ENCODE measurements at places on chromosomes 5 and 9.

DNA sequence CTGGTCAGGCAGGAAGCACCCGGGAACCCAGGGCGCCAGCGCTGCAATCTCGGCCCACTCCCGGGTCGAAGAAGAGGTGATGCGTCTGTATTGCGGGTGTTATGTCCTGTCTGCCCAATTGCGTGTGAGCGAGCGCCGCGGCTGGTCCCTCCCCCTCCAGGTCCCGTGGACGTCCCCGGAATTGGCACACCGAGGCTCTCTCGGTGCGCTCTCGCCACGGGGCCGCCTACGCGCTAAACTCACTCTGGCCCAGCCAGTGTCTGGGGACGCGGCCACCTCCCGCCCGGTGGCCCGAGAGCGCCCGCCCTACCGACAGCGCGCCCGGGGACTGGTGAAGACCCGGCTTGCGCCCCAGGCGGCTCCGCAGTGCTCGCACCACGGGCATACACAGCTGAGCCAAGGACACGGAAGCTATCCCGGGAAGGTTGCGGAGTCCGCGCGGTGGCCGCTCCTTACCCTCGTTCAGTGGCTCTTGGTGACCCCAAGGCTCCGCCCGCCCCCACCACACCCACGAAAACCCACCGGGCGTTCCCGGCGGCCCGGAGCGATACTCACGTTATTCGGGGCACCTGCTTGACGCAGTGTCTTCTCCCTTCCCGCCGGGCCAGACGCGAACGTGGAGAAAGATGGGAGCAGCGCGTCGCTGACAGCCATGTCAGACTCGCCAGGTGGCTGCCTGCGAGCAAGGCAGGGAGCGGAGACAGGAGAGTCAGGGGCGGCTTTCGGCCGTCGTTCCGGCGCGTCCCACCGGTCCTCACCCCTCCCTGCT, 1.0 kb downstream of the KLF4 start:
- peak; percentile 23 for DNase-seq

DNA sequence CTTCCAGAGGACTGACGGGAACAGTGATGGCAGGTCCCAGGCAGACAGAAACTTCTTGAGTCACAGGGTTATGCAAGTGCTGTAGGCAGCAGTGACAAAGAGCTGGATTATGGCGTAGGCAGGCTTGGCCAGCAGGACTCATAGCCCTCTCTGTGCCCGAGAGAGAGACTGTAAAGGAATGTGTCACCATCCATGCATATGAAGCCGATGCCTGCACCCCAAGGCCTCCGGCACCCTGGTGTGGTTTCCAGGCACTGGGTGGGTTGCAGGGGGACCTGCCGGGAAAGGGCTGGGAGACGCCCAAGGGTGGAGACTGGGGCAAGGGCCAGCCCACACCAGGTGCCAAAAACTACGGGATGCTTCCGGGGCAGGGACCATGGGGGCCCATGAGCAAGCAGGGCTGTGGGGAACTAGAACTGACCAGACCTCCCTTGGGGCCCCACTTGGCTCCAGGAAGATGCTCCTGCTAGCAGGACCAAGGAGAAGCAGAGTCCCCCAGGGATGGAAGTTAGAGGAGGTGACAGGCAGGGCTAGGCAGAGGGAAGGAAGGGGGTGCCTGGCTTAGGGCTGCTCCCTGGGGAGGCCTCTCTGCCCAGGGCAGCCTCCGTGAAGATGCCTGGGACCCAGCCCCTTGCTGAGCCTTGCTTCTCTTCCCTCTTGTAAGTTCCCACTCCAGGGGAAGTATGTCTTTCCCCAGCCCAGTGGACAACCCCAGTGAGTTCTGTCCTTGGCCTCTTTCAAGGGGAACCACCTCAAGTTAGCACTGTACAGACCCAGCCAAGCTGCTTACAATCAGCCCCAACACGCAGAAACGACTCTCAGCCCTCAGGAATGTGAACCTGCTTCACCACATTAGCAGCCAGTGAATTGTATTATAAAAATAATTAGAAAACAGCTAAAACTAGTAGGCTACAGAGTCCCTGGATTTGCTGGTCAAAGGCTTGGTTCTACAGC, 10.5 kb upstream of the IPPK start:
- no peak for DNase-seq

- no peak for DNase-seq
Measured at GRCh38 chr5:170636801-170637477, 133.1 kb downstream of the KCNIP1 start.

- DNase-seq: no peak
Measured at GRCh38 chr5:137315534-137316345, 183.4 kb downstream of the SPOCK1 start.

GRCh38 chr9:93343663-93344062, 107.8 kb upstream of the FAM120A start:
- DNase-seq: no peak

DNA sequence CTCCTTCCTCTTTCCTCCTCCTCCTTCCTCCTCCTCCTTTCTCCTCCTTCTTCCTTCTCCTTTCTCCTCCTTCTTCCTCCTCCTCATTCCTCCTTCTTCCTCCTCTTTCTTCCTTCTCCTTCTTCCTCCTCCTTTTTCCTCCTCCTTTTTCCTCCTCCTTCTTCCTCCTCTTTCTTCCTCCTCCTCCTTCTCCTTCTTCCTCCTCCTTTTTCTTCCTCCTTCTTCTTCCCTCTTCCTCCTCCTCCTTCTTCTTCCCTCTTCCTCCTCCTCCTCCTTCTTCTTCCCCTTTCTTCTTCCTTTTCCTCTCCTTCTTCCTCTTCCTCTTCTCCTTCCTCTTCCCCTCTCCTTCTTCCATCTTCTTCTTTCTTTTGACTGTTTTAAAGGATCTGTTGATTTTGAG, 538.8 kb downstream of the TMEM38B start:
- DNase-seq: no peak

DNA sequence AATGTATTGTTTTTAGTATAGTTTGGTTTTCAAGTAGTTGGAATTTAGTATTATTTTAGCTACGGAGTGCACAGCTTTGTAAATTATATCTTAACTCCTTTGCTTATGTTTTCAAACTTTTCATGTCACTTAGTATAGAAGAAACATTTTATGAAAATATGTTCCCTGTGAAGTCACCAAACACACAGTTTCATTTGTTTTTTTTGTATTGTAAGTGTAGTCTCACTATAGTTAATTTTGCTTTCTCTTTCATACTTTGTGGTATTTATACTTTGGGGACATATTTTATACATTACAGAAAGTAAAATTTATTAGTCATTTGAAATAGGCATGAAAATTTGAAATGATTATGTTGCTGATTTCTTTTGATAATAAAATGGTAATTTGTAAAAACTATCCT, 5.0 kb downstream of the CHSY3 start:
- no peak for DNase-seq

DNA sequence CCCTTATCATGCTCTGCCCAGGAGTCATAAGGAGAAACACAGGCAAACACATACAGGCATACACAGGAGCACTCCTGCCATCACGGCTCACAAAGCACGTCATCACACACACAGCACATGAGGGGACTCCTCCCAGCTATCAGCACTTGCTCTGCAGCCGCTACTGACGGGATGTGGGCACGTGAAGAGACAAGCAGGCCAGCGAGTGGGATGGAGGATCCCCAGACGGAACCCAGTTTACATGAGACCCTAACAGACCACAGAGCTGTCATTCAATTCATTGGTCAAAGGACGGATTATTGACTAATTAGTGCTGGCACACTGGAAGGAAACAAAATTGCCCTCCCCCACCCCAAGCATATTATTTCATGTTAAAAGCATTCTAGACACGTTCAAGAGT, 53.6 kb downstream of the SEMA4D start:
- DNase-seq: no peak

- DNase-seq: no peak
Measured at GRCh38 chr5:85500869-85501268, 1116.2 kb upstream of the EDIL3 start.

GRCh38 chr5:40503439-40503838, 176.3 kb upstream of the PTGER4 start:
- DNase-seq: no peak

DNA sequence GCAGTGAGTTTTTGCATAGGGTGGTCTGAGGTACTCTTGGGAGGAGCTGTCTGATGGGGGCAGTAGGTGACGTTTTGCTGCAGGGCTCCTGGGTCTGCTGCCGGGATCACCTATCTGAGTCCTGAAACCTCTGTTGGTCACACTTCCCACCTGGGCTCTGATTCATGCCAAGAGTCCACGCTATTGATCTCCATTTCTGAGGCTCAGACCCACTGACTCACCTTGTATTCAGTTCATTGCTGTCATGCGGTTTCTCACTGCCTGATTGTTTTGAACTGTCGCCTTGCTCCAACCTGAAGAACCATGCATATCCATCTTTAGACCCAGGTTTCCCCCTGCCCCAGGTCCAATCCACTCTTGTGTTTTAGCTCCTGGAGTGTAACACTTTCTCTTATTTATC, 101.3 kb downstream of the NPR3 start:
- no peak for DNase-seq

DNA sequence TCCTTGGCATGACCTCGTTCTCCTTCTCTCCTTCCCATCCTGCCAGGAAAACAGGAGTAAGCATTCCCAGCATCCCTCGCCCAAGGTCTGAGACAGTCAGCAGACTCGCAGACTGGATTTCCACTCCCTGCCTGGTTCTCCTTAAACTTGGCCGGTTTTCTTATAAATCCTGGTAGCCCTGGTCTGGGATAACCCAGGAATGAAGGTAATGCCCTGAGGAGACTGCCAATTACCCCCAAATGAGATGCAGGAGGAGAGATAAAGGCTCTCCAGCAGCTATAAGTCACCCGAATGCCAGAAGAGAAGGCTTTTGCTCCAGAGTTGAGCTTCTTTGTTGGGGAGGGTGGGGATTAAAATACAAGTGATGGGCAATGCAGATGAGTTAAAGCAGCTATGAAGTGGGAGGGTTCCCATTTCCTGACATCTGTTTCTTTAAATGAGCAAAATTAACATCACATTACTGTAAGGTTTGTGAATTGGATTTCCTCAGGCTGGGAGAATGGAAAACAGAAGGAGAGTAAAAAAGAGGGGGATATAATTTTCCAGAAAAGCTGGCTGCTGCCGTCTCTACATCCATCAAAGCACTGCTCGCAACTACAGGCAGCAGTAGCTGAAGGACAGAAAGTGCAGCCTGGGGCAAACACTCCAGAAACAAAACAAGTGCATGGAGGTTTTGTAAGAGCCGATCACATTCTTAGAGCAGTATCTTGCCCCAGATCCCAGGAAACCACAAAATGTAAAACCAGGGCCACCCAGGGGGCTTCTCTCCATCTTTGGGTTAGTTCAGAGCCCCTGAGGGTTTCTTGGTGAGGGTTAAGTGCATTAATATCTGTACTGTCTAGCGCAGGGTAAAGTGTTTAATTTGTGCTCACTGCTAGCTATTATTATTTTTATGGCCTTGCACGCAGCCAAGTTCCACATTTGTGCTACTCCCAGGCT, 177.6 kb upstream of the PANK3 start:
- no peak for DNase-seq

- peak; percentile 73 for DNase-seq
Measured at GRCh38 chr5:138032572-138033385, at the start of gene FAM13B. Gene FAM13B (minus strand): TSS chr5:138033079. CDS start chr5:138019111, 13,968 bp downstream.

GRCh38 chr5:32539981-32540845, 45.1 kb upstream of the SUB1 start:
- no peak for DNase-seq

DNA sequence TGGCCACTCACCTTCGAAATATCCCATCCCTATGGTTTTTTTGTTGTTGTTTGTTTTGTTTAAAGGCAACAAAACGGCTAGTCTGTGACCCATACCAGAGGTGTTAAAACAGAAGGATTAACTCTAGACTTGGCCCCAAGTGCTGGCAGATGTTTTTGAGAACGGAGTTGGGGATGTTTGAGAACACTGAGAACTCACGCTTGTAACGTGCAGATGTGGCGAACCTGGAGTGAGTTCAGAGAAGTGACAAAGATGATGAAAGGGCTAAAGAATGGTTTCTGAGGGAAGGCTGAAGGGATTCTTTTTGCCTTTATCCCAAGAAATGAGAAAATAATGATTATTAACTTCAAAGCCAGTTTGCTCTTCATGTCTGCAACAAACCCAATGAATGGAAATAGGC, 286.5 kb downstream of the ZNF608 start:
- no peak for DNase-seq

GRCh38 chr9:37999588-38000189, 69.3 kb downstream of the SHB start:
- DNase-seq: no peak

DNA sequence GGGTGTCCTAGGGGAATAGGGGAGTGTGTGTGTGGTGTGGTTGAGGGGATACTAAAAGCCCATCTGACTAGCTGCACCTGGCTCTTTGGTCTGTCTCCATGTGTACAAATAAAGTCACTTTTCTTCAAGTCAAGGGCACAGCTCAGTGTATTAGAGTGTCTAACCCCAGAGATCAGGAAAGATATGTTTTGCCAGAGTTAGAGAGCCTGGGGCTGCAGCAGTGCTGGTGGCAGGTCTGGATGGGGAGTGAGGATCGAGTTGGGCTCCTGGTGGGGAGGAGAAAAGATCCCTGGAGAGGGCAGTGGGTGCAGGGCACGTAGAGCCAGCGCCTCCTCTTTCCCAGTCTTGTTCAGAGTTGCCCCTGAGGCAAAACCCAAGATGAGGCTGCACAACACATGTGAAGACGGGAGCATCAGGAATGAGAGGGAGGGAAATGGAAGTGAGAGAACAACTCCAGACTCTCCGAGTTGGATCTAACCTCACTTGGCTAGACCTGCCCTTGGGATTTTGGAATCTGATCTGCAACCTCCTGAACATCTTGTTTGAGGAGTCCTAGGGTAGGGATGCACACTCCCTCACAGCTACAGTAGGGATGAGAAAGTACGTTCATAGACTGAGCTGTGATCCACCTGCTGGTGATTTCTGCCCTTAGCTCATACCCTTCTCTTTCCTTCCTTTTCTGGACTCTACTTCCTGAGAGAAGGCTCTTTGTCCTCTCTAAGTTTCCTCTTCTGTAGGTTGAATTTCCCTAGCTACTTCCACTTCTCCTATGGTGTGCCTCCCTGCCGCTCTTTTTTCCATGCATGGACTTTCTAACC, 309.9 kb downstream of the ZSWIM6 start:
- DNase-seq: no peak

GRCh38 chr9:8229226-8229625, 429.6 kb upstream of the DMAC1 start:
- no peak for DNase-seq

- no peak for DNase-seq
Measured at GRCh38 chr5:33299621-33300208, 141.1 kb upstream of the TARS1 start.

DNA sequence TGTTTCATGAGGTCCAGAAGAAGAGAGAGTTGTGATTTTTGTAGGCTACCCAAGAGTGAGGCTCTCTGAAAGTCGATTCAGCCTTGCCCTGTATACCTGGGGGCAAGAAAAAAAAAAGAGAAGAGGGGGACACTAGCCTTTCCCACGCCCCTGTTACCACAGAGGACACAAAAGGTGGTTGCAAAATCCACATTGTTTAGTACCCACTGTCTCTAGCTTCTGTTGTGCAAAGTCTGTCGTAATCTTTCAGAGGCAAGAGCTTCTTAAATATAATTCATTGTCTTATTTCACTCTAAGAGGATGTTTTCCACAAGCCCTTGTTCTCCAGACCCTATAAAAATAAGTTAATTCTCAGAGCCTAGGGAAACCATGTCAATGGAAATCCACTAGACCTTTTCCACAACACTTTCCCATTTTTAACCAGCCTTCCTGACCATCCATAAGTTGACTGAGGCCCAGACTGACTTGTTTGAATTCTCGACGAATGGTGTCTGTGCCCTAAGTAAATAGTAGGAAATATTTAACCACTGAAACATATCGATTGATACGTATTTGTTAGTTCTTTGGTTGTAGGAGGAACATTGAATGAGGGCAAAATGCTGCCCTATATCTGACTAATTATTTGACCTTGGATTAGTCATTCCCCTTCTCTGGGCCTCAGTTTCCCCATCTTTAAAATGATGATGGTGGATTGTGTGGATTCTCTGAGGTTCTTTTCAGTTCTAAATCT, 182.7 kb downstream of the PAPPA start:
- no peak for DNase-seq

GRCh38 chr9:116716438-116716837, 29.3 kb downstream of the TRIM32 start:
- no peak for DNase-seq

Data from progenitor cell of endocrine pancreas (in vitro differentiated cells).